Activated CD4-positive, alpha-beta memory T cell treated with anti-CD3 and anti-CD28 coated beads for 36 hours (primary cell): ENCODE measurements at places on chromosomes 1 and 21.

DNA sequence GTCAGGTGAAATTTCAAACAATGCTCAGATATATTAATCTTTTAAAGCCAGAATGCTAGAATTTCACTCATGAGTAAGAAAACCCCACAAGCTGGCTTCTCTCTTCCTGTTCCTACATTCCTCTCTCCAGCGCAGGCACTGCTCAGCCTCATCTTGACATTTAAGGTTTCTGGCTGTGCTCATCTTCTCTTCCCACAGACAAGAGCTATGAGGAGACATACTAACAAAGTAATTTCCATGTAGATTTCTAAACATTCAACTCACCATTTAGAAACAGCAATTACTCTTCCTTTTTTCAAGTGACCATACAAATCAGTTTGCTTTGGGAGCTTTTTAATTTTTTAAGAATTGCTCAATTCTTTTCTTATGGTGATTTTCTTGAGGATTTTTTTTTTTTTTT lies 7.8 kb upstream of the LRRC8D start:
- no peak for DNase-seq

- no peak for DNase-seq
These were observed 1.6 kb downstream of the UROD start for GRCh38 chr1:45013551-45014209.

GRCh38 chr1:2192031-2192995 lies 2.3 kb downstream of the FAAP20 start:
- no peak for DNase-seq

DNA sequence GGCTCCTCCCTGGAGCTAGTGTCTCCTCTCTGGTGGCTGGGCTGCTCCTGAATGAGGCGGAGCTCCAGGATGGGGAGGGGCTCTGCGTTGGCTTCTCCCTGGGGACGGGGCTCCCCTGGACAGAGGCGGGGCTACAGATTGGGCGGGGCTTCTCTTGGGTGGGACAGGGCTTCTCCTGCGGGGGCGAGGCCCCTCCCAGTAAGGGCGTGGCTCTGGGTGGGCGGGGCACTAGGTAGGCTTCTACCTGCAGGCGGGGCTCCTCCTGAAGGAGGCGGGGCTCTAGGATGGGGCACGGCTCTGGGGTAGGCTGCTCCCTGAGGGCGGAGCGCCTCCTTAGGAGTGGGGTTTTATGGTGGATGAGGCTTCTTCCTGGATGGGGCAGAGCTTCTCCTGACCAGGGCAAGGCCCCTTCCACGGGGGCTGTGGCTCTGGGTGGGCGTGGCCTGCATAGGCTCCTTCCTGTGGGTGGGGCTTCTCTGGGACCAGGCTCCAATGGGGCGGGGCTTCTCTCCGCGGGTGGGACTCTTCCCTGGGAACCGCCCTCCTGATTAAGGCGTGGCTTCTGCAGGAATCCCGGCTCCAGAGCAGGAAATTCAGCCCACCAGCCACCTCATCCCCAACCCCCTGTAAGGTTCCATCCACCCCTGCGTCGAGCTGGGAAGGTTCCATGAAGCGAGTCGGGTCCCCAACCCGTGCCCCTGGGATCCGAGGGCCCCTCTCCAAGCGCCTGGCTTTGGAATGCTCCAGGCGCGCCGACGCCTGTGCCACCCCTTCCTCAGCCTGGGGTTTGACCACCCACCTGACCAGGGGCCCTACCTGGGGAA lies 22.7 kb upstream of the ARF1 start:
- DNase-seq = peak; percentile 85

GRCh38 chr1:172089768-172090510 lies 248.6 kb downstream of the DNM3 start:
- peak; percentile 79 for DNase-seq

- no peak for DNase-seq
These were observed 43.5 kb downstream of the FBXO2 start for GRCh38 chr1:11610629-11611180.

DNA sequence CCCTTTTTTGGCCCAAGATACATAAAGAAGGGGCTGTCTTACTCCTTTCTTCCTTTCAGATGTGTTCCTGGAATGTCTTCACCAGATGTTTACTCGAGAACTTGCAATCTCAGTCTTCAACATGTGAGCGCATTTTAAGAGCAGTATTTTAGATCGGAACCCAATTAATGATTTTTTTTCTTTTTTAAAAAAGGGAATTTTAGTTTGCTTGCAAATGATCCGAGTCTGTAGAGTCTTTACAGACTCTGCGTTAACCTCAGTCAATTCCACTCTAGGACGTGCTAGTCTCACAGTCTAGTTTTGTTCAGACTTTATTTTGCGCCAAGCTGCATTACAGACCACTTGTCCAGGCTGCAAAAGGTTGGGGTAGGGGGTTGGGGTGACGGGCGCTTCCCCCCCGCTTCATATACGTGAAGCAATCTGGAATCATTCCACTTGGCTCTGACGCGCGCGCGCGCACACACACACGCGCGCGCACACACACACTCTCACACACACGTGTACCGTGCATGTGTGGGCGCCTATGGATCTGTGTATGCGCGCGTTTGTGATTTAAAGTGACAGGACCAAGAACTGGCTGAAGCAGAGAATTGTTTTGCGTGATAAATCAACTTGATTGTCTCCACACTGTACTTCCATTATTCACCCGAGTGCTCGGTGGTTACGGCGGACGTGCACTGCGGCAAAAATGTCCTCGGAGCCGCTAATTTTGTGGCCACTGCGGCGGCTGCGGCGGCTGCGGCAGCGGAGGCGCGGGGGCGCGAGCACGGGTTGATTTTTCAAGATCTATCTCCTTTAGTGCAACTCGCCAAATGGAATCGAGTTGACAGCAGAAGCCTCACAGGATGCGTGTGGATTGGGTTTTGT lies 25.6 kb upstream of the NFIA start:
- DNase-seq = peak; percentile 58
